ENCODE measurements at places on chromosomes 2 and 18.

- DNase-seq = no peak
Observed at GRCh38 chr2:39416140-39416539, 20.9 kb downstream of the MAP4K3 start.

DNA sequence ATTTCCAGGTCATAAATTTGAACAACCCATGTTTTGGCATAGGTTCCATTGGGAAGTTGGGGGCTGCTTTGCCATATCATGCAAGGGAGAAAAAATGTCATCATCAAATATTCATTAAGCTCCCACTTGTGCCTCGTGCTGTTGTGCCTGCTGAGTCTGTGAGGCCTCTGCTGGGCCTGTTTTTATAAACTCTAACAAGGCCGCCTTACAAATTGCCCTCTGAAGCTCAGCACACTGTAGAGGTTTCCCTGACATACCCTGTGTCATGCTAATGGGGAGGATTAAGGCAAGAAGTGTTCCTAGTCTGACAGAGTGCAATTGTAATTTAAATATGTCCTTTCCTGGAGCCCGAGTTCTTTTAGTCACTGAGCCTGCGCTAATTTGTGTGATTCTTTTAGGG is 17.6 kb downstream of the OSBPL6 start:
- DNase-seq = no peak

GRCh38 chr2:114488841-114489530 is 46.5 kb downstream of the DPP10 start:
- DNase-seq = no peak

- no peak for DNase-seq
Observed at GRCh38 chr2:69790601-69790959, 38.9 kb upstream of the GMCL1 start.

DNA sequence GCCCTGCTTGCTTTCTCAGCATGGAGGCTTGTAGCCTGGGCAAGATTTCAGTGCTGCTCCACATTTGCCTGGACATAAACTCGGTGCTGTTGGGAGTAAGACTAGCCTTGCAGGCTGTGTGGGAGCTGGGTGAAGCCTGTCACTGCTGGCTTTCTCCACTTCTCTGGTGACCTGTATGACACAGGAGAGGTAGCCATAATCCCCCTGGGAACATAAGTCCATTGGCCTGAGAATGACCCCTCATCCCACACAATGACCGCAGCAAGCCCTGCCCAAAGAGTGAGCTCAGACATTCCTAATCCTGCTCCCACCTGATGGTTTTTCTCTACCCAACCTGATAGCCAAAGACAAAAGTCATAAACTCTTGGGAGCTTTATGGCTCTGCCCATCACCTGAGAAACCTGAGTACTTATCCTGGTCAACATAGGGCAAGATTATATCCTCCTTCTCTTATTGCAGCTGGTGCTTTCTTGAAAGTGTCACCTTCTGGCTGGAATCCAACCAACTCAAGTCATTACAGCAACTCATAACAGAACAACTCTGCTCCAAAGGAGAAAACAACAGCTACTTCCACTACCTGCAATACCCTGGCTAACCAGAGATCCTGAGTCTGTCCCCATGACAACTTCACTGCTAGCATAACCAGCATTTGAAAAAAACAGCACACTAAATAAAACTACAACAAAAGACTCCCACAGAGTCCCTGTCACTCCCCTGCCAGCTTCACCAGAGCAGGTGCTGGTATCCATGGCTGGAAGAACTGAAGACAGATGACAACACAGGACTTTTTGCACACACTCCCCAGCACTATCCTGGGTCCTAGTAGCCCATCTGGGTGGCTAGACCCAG is 834.4 kb upstream of the DDX18 start:
- DNase-seq = peak; percentile 91

GRCh38 chr2:165083326-165083725 is 120.5 kb downstream of the SCN3A start:
- DNase-seq = no peak

DNA sequence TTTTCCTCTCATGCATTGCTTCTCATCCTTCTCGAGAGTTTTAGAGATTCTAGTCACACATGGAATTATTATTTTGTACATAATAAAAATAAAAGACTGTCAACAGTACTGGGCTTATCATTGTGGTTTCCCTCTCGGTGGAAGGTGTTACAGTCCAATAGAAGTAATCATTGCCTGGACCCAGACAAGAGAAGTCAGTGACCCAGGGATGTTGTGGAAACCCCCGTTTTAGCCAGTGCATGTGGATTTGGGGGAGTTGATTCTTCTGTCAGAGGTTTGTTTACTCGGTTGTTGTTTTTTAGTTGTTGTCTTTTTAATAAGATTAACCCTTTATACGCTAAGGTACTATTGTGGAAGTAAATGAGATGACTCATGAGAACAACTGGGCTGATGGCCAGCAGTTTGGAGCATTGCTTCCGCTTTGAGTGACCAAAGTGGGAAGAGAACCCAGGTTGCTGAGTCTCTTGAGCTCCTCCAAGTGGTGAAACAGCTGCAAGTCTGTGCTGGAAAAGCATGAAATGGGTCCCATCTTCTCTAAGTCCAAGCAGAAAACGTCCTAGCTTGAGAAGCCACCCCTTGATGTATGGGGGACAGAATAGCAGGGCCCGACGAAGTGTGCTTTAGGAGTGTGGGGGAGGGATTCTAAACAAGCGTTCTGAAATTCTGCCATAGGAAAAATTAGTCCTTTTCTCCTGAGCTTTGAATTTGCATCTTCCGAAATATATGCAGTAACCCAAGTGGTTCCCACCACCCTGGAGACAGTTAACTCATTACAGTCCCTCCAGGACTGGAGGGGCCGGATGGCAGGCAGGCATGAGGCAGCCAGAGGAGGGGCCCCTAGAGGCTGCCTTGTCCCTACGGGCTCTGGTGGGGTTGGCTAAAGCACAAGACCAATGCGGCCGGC is 61.8 kb upstream of the GPR45 start:
- DNase-seq = peak; percentile 56

GRCh38 chr2:159091381-159091780 is 122.9 kb downstream of the TANC1 start:
- no peak for DNase-seq

DNA sequence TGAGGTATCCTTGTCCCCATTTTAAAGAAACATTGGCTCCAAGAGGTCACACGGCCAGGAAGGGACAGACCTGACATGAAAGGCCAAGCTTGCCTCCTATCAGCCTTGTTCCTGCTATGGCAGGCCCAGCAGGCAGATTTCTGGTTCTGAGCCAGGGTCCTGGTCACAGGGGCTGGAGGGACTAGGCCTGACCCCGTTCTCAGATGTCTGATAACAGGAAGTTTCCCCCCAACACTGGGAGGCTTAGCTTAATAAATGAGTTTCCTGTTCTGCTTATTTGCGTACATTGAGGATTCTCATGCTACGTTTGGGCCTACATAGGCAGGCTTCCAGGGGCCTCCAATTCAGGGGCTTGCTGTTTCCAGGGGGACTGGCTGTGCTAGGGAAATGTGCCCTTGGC is 107.8 kb upstream of the LTBP1 start:
- DNase-seq = no peak

- no peak for DNase-seq
Observed at GRCh38 chr2:236209535-236209934, 41.3 kb upstream of the GBX2 start.

- DNase-seq = no peak
Observed at GRCh38 chr2:171798156-171798820, 95.8 kb downstream of the SLC25A12 start.

- no peak for DNase-seq
Observed at GRCh38 chr2:8563814-8564474, 117.9 kb upstream of the ID2 start.

- no peak for DNase-seq
Observed at GRCh38 chr2:9112079-9112721, 94.4 kb upstream of the ASAP2 start.

DNA sequence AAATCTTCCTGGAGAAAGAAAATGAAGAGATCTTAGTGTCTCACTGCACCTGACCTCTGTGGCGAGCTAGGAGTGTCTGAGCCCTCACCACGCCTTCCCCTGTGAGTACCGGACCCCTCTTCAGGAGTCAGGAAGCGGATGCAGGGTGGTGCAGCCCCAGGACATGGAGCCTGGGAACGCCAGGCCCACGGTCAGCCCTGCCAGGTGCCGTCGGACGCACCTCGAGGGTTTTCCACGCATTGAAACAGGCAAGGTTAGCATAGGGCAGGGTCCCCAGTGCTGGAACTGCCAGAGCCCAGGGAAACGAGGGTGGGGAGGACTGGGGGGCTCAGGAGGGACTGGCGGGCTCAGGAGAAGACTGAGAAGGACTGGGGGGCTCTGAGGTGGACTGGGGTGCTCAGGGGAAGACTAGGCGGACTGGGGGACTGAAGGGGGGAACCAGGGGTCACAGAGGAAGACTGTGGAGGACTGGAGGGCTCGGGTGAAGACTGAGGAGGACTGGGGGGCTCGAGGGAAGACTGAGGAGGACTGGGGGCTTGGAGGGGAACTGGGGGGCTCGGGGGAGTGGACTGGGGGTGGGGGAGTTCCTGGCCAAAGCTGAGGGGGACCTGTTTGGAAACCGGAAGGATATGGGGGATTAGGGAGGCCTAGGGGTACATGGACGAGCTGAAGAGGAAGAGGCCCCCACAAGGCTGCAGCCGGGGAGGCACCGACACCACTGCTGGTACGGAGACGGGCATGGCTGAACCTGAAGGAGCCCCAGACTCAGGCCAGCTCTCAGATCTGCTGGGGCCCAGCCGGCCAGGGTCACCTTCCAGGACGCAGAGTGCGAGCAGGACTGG is 65.2 kb upstream of the SNTG2 start:
- DNase-seq = no peak

GRCh38 chr2:29157131-29157530 is 41.9 kb downstream of the CLIP4 start:
- no peak for DNase-seq

- peak; percentile 29 for DNase-seq
Observed at GRCh38 chr2:172293952-172294351, 133.4 kb upstream of the ITGA6 start.

DNA sequence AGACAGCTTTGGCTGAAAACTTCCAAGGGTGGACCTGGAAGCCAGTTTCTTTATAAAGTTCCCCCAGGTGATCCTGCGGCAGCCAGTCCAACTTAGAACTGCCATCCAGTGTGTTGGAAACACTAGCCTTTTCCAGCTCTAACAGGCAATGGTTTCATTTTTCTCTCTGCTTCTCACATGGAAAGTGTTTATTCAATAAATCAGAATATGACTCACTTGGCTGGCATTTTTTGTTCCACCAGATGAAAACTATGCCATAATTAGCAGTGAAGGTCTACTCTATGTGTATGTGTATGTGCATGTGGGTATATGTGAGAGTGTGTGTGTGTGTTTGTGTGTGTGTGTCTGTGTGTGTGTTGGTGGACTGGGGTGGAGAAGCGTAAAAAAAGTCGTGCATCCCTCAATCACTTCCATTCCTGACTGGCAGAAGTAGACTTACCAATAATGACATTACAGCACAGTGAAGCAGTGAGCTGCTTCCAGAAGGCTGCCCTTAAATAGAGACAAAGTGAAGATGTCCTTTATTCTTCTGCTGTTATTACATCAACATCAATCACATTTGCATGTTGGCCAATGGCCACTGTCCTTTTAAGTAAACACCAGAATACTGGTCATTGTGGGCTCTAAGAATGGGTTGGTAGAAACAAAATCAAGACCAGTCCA is 90.9 kb upstream of the SETBP1 start:
- no peak for DNase-seq

DNA sequence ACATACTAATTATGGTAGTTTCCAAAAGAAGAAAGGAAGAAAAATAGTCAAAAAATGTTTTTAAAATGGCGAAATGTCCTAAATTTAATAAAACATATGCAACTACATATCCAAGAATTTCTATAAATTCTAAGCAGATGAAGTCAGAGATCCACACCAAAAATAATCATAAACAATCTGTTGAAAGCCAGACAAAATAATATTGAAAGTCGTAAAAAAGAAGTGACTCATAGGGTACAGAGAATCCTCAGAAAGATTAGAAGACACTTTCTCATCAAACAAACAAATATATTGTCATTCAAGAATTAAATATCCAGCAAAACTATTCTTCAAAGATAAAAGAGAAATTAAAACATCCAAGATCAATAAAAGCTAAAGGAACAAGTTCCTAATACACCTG is 281.4 kb upstream of the ZNF804A start:
- no peak for DNase-seq
